Activated T-helper 1 cell treated with anti-CD3 and anti-CD28 coated beads, Interleukin-2, amount 50 U/mL, for 16 hours (primary cell): ENCODE measurements at places on chromosomes 12 and 14.

DNA sequence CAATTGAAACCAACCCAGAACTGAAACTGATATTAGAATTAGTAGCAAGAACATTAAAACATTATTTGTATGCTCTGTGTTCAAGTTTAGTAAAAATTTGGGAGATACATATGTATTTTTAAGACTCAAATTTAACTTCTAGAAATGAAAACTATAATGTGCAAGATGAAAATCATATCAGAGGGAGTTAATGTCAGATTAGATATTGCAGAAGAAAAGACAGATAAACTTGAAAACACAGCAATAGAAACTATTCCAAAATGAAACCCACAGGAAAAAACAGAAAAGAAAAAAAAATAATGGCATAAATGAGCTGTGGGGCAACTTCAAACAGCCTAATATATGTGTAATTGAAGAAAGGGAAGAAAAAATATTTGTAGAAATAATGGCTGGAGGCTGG, 134.9 kb downstream of the DPF3 start:
- no peak for DNase-seq

- DNase-seq, result no peak
These were observed 86.5 kb downstream of the PLBD1 start for GRCh38 chr12:14481201-14481600.

DNA sequence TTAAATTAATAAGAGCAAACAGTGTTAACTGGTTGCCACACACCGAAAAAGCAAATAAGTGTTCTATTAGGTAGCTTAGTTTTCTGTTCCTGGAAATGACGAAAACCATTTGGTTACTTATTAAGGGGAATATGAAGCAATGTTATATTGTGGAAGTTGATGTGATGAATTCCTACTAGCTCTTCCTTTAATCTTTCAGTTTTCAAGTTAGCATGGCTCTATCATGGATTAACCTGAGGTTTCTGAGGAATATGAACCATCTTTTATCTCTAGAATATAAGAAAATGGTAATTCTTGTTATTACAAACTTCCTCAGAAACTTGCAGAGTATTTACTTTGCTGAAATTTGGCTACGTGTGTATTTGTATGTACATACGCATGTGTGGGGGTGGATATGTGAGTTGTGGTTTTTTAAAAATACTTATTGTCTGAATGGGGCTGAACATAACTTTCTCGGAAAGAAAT, 245.7 kb downstream of the KCNC2 start:
- DNase-seq, result no peak

GRCh38 chr12:116717466-116718437, 20.1 kb downstream of the SPRING1 start:
- no peak for DNase-seq

DNA sequence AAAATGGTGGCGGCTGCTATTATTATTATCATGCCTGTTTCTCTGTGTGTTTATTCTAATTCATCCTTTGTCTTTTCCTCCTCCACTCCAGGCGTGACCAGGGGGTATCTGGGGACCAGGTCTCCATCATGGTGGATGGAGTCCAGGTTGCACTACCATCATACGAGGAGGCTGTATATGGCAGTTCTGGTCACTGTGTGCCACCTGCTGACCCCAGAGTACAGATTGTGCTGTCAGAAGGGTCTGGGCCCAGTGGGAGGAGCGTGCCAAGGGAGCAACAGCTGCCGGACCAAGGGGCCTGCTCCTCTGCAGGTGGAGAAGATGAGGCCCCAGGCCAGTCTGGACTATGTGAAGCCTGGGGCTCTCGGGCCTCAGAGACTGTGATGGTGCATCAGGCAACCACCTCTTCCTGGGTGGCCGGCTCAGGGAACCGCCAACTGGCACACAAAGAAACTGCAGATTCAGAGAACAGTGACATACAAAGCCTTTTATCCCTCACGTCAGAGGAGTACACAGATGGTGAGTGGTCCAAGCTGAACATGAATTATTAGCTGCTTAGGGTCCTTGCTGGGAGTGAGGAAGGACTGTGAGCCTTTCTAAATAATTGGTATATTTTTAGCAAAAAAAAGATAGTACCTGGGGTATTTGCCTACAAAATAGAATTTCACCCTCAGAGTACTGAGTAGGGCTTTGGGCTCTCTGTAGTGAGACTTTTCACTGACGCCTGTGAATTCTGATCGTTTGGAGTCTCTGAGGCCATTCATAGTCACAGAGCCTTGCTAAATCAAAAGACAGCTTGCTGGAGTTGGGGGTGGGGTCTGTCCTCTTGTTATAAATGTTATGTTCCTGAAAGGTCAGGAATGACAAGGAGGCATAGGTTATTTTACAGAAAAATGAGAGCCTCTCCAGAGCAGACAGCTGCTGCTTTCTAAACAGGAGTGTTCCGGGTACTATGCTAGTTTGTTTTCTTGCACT, 58.1 kb upstream of the SRSF5 start:
- no peak for DNase-seq

DNA sequence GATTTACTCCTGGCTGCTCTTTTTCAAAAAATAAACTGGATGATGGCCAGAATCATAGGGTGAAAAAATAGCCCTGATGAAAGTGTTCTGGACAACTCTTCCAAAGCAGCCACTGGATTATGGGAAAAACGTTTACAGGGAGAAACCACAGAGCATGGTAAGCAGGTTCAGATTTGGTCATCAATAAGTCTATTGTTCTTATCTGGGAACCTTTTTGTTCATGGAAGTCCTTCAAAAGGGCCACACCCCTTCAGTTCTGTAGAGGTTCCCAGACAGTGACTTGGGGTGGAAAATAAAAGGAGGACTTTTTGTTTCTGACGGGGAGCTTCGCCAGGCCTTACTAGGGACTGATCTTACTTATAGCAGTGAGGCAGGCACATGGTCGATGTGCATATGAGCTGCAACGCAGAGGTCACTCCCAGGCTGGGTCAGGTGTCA, 117.4 kb upstream of the SLC38A2 start:
- DNase-seq, result no peak

DNA sequence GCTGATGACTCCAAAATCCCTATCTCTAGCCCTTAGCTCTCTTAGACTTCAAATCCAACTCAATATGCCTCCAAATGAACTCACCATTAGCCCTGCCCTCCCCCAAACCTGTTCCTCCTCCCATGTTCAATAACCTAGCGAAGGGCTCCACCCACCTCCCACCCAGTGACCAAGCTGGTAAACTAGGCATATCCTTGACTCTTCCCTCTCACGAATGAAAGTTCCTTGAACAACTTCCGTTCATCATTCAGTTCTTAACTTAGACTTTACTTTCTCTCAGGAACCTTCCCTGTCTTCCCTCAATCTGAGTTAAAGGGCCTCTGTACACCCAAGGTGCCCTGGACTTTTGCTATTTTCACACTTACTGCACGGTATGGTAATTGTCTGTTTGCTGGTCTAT, 1.9 kb upstream of the KLHDC1 start:
- no peak for DNase-seq

- DNase-seq, result no peak
These were observed 37.8 kb upstream of the DYNC1H1 start for GRCh38 chr14:101926620-101927019.
